NCI-H345 (cell line): ENCODE measurements at places on chromosomes 11 and 22.

DNA sequence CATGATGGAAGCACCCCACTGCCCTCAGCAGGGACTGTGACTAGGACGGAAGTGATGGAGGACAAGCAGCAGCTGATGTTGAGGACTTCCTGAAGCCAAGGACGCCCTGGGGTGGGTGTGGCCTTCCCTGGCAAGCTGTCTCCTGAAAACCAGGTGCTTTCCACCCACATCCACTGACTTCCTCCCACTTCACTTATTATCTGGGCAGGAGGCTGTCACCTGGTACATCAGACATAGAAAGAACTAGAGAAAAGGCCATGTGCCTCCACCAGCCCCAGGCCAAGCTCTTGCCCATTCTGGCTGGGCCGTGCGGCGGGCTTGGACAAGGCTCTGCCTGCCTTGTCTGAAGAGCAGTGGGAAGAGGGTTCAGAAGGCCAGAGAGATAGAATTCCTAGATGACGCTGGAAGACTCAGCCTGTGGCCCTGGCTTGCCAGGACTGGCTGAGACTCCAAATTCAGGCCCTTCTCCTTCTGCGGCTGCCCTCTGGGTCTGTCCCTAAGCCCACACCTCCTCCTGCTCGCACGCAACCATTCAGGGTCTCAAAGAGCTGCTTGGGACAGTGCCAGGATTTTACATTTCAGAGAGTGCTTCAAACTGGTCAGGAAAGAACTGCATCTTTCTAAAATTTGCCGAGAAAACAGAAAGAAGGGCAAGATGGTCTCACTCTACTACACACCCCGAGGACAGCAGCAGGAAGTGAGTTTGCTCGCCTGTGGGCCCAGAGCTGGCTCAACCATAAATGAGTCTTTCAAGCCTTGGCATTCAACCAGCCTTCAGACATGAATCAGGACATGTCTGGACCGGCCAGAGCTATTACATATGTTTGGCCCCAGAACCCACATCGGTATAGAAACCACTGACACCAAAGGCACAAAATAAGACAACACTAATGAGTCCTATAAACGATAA is 13.3 kb downstream of the ARHGAP1 start:
- no peak for DNase-seq

DNA sequence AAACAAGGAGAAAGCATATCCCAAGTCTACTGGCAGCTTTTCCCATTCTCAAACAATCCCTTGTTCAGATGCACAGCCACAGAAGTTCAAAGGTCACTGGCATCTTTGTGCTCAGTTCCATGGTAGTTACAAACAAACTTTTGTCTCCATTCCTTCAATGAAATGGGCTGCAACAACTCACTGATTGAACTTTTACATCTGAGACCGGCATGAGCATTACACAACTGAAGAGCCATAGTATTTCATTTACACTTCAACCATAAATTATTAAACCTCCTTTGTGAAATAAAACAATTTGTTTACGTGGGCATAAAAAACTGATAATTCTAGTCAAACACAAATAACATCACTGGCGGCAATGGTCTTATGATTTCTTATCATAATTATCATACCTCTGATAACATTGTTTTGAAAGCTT is 67.8 kb upstream of the ARHGAP32 start:
- no peak for DNase-seq

GRCh38 chr11:128208329-128209137 is 378.8 kb downstream of the ETS1 start:
- DNase-seq: no peak

DNA sequence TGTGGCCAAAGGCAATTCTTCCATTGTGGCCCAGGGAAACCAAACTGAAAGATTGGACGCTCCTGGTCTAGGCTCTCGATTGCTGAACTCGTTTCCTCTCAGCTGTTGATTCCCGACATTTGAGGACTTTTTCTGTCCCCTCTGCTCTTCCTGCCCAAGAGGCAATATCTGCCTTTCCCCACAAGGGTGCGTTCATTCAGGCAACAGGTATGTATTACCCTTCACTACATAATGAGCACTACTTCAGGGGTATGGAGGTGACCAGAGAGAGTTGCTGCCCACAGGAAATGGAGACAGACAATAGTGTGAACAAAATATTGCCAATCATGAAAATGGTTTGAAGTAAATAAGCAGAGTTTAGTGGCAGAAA is 8.2 kb downstream of the PTH start:
- DNase-seq: no peak

GRCh38 chr11:105229761-105230160 is 90.2 kb upstream of the CARD18 start:
- no peak for DNase-seq

GRCh38 chr11:14554959-14555358 is 34.8 kb upstream of the PSMA1 start:
- no peak for DNase-seq

- no peak for DNase-seq
Measured at GRCh38 chr11:19577976-19578619, 134.5 kb upstream of the NAV2 start.

DNA sequence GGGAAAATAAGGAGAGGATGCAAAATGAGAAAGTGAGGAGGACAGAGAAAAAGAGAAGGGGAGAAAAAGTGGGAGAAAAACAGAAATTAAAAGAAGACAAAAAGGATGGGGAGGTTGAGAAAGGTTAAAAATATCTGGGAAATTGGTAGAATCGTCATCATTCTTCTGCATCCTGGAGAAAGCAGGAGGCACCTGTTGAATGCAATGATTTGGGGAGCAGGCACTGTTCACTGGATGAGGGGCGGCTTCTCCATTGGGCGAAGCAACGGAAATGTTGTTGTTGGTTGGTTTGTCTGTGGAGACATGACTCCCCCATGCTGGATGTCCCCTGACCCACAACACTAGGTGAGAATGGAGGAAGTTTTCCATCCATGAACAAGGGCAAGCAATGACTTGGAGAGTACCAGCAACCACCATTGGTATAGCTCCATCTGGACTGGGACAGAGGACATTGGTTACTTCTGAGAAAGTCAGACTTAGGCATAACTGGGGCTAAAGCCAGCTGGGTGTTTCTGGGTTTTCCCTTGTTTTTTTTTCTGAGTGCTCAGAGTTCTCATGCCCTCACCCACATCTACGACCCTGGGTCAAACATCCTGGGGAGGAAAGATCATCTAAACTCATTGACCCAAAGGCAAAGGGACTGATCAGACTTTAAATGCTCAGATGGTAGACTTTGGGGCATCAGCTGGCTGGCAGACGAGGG is 11.9 kb upstream of the CD44 start:
- no peak for DNase-seq

- DNase-seq: peak; percentile 28
Measured at GRCh38 chr11:35390737-35391682, 28.3 kb downstream of the SLC1A2 start.

GRCh38 chr11:19822531-19822930 is 109.9 kb downstream of the NAV2 start:
- DNase-seq: no peak

DNA sequence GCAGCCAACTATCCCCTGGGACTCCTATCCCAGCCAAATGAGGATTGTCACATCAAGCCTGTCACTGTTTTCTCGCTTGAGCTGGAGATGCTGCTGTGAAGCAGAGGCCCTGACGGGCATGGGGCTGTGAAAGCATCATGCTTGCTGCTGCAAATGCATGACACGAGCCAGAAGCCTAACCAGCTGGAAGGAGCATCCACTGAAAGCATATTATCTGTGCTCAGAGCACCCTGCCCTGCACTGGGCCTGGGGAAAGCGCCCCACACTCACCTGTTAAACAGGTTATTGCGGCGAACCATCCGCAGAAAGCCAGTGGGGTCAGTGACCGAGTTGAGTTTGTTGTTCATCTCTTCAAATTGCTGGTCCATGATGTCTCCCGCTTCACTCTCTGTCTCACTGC is 110.9 kb upstream of the PITPNB start:
- DNase-seq: peak; percentile 39
